Pulmonary artery endothelial cell (primary cell): ENCODE measurements at places on chromosomes 1 and 21. TPM values are rescaled to one million over a fixed set of nuclear protein-coding genes. Genes with fewer than 3 reads are reported as not detected.

Gene SLC6A17
- under 0.01 TPM in 1 of 2 replicates, not detected in the other for total RNA-seq

Gene PCAT6
- 0.26 and 0.28 TPM in 2 replicates for total RNA-seq

Gene HSPA6
- 0.13 and 0.95 TPM in 2 replicates for total RNA-seq

Gene KMO
- not detected in 2 replicates for total RNA-seq

Gene ADORA1
- not detected in 2 replicates for total RNA-seq

Gene TESK2
- 1.5 and 2.4 TPM in 2 replicates for total RNA-seq

Gene LCE2A
- not detected in 2 replicates for total RNA-seq

Gene KRTAP8-1
- total RNA-seq = not detected in 2 replicates

Gene FCER1A
- not detected in 2 replicates for total RNA-seq

Gene LCE3E
- not detected in 2 replicates for total RNA-seq

Gene ACTN2
- 1.1 and 1.5 TPM in 2 replicates for total RNA-seq

Gene CELF3
- total RNA-seq = not detected in 2 replicates

Gene SOAT1
- total RNA-seq = 15.2 and 33.3 TPM in 2 replicates

Gene CFAP57
- total RNA-seq = 0.14 and 0.20 TPM in 2 replicates

Gene CD1E
- not detected in 2 replicates for total RNA-seq

Gene EPHA8
- not detected in 2 replicates for total RNA-seq

Gene GPR89B
- total RNA-seq = 14.0 and 19.0 TPM in 2 replicates

Gene WNT4
- total RNA-seq = 0.04 and 0.13 TPM in 2 replicates

Gene RSPH1
- total RNA-seq = 0.07 TPM in 1 of 2 replicates, not detected in the other

Gene LRRC8D
- 26.4 and 45.1 TPM in 2 replicates for total RNA-seq

Gene HRNR
- total RNA-seq = not detected in 2 replicates

Gene SPRR1B
- total RNA-seq = not detected in 2 replicates

Gene TMEM82
- not detected in 2 replicates for total RNA-seq

Gene NPHP4
- 3.7 and 4.0 TPM in 2 replicates for total RNA-seq
